ENCODE measurements at places on chromosomes 11 and 22.

DNA sequence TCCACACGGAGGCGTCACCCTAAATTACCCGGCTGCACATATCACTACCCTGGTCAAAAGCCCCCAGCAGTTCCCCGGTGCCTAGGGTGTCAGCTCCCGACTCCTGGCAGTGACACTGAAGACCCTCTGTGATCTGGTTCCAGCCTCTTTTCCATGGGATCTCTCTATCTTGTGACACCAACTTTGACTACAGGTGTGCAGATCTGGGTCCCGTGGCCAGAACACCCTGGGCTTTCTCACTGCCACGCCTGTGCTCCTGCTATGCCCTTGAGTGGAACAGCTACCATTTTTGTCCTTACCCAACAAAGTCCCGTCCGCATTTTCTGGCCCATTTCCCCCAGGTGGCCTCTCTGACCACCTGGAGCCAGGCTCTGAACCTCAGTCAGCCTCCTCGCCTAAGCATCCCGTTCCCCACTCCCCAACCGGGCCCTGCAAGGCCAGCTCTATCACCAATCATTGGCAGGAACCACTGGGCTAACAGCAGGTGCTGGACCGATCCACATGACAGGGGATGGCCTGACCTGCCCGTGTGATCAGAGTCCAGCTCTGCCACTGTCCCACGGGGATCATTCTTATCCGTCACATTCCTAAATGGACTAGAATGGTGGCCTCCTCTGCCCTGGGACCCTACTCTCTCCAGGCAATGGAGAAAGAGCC lies 20.7 kb upstream of the CBX7 start:
- DNase-seq = no peak

DNA sequence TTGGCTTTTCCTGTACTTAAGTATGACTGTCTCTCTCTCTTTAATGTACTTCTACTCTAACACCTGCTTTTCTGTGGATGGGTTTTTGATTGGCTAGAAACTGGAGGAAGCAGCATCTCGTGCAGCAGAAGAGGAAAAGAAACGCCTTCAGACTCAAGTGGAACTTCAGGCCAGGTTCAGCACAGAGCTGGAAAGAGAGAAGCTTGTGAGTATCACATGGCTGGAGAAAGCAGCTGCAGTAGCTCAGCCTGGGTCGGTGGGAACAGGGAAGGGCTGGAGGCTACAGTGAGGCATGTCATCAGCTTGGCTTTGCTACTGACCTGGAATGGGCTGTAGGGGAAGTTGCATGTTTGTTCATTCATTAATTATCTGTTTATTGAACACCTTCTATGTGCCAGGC lies 74.2 kb downstream of the SWAP70 start:
- no peak for DNase-seq

DNA sequence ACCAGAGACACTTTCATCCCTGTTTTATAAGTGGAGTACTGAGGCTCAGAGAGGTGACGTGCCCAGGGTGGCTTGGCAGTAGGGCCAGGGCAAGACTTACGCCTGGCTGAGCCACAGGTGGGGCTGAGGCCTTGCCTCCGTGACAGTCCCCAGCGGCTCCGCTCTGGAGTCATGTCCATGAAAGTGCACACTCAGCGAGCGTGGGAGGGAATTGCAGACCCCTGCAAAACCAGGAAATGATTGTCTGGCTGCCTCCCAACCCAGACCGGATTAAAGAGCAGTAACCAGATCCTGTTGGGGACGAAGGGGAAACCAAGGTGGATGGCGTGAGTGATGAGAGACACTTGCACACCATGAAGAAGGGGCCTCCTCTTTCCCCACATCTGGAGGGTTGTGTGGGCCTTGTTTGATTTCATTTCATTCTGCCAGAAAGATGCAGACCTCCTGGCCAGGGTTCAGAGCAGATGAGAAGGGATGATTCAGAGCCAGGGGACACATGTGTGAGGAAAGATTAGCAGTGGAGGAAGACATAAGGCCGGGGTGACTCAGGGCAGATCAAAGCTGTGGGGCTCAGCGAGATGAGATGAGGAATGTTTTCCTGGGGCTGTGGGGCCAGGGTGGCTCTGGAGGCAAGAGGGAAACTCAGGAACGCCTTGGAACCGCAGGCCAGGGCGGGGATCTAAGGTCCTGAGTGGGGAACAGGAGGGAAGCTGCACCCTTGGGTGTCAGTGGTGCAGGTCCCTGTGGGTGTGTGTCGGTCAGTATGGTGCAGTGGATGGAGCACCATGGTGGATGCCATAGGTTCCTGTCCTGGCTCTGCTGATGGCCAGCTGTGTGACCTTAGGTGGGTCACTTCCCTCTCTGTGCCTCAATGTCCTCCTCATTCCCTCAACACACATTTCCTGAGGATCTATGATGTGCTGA lies 29.9 kb upstream of the LRRC32 start:
- DNase-seq = no peak

GRCh38 chr11:27423125-27423524 lies 49.5 kb downstream of the LGR4 start:
- no peak for DNase-seq

GRCh38 chr22:45678961-45679912 lies 7.6 kb downstream of the ATXN10 start:
- no peak for DNase-seq

GRCh38 chr11:45665206-45665932 lies at the start of gene CHST1:
Gene CHST1 (minus strand): TSS chr11:45665622. CDS start chr11:45650923, 14,699 bp downstream.
- DNase-seq = peak; percentile 66

GRCh38 chr11:35419184-35419829 lies at the start of gene SLC1A2:
Gene SLC1A2 (minus strand): TSS chr11:35419558. CDS start chr11:35418966, 592 bp downstream.
- peak; percentile 56 for DNase-seq
